ENCODE measurements at places on chromosomes 12 and 14.
A peak's percentile ranks its signal among the peaks of the same experiment; 100 is the strongest.

- peak; percentile 37 for DNase-seq
These were observed 1.7 kb downstream of the PPM1H start for GRCh38 chr12:62933220-62933601.

DNA sequence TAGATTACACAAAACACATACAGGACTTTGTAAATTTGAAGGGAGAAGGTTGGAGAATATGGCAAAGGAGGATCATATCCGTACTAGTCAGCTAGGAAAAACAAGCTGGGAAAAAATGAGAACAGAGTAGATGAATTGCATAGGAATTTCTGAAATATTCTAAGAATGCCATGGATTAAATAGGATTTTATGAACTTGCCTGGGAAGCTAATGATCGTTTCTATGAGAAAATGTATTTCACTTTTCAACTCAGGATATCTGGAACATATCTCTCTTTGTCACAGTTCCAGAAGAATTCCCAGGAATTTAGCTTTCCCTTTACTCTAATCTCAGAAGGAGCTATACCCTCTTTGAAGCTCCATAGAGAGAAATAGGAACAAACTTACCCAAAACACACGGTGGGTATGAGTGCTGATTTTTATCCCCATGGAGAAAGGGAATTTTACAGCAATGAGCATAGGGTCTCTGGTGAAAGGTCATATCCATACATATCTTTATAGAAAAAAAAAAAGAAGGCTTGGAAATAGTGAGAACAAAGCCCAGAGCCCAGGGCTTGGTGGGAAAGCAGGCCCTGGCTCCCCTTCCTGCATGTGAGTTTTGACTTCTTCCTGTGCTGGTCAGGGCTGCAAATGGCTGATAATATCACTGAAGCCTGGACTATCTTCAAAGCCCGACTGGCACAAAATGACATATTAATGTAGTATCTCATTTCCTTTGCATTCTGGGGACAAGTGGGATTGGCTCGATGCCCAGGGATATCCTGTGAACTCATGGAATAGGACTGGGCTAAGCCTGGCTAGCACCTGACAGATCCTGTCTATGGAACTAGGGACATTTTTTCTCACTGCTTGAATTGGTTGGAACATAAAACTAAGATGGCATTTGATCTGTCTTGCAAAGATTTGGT is 136.3 kb downstream of the AEBP2 start:
- peak; percentile 95 for DNase-seq

GRCh38 chr14:21070083-21070609 is at the start of gene ARHGEF40:
Gene ARHGEF40 (plus strand): TSS chr14:21070304. CDS start chr14:21070397, 93 bp downstream.
- peak; percentile 58 for DNase-seq

- no peak for DNase-seq
These were observed 52.5 kb downstream of the MRPL42 start for GRCh38 chr12:93519859-93520258.

DNA sequence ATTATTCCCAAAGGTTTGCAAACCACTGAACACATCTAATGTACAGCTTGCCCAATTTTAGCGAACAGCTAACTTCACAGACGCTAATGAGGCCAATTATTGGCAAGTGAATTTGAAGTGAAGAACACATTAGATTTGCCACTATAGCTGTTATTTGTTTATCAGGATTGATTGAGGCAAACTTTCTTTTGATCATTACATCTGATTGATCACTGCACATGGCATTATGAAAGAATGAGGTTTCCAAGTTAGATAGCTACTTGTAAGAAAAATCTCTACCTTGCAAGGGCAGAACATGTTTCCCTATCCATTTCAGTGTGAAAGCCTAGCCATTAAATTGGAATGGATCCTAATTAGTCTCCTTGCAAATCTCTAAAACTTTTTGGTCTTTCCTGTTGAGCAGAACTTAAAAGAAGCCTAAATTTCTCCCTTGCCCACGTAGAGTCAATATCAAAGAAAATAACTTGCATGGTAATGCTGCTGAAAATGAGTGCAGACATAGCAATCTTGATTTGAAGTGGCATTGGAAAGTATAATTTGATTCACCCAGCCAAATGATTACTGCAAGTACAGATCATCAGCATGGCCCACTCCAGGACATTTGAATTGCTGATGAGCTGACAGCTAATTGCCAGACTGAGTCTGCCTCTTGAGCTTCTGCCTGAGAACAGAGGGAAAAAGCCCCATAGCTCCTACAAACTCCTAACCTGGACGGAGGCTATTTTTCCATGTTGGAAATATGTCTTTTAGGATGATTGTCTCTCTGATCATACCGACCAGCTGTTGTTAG is 98.6 kb downstream of the TPH2 start:
- no peak for DNase-seq

- DNase-seq: no peak
These were observed 19.1 kb upstream of the PGF start for GRCh38 chr14:74974364-74975058.
